ENCODE measurements at places on chromosomes 1 and 21.

GRCh38 chr1:176205332-176205914 lies 1.7 kb downstream of the COP1 start:
- DNase-seq: no peak

DNA sequence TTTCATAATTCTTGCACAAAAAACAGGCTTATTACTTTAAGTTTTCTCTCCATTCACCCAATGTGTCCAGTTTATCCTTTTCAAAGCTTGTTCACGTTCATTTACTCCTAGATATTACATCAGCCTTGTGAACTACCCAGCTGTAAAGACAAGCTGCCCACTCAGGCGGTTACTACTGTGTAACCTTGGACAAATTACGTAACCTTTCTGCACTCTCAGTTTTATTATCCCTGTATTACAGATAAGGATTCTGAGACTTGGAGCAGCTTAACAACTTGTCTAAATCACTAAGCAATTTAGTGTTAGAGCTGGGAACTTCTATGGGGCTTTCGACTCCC lies 20.5 kb upstream of the LPAR3 start:
- no peak for DNase-seq

GRCh38 chr1:79819140-79819539 lies 812.6 kb upstream of the ADGRL4 start:
- DNase-seq: no peak

GRCh38 chr1:1291023-1291528 lies 10.8 kb downstream of the SCNN1D start:
- no peak for DNase-seq

GRCh38 chr1:113533061-113533460 lies 142.7 kb downstream of the MAGI3 start:
- DNase-seq: no peak

DNA sequence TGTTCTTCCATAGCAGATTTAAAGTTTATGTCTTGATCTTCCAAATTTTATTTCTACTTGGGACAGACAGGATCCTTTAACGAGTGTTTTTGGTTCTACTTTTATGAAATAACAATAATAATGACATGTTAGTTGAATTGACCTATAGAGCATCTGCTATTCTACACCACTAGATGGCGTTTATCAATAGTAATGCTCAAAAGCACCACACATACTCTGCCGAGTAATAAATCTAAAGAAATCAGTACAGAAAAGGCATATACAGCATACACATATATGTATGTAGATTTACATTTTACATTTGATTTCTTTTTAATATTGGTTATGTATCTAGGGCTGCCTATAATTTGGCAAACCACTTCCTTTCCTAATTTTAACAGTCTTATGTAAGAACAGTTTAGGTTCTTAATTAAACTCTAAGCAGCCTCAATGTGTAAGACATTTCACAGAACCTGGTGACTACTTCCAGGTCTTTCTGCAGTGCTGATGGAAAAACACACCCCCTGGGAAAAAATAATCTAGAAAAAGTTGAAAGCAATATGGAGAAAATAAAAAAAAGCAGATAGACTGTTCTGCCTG lies 5.9 kb upstream of the SIPA1L2 start:
- DNase-seq: no peak

DNA sequence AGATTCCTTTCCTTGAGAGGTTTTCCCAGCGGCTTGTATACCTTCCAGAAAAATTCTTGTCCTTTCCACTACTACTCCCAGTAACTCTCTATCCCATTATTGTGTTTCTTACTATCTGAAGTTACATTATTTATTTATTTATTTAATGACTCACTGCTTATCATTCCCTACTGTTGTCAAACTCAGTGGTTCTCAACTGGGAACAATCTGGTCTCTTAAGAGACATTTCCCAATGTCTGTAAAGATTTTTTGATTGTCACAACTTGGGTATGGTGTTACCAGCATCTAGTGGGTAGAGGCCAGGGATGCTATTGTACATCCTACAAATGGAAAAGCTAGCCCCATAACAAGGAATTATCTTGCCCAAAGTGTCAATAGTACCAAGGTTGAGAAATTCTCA lies 771.5 kb upstream of the ADGRL2 start:
- no peak for DNase-seq

- no peak for DNase-seq
Measured at GRCh38 chr1:11447903-11448302, 31.1 kb upstream of the DISP3 start.

- DNase-seq: no peak
Measured at GRCh38 chr1:83571536-83571935, 427.4 kb downstream of the TTLL7 start.

- DNase-seq: no peak
Measured at GRCh38 chr1:151783796-151784195, 6.5 kb downstream of the TDRKH start.

DNA sequence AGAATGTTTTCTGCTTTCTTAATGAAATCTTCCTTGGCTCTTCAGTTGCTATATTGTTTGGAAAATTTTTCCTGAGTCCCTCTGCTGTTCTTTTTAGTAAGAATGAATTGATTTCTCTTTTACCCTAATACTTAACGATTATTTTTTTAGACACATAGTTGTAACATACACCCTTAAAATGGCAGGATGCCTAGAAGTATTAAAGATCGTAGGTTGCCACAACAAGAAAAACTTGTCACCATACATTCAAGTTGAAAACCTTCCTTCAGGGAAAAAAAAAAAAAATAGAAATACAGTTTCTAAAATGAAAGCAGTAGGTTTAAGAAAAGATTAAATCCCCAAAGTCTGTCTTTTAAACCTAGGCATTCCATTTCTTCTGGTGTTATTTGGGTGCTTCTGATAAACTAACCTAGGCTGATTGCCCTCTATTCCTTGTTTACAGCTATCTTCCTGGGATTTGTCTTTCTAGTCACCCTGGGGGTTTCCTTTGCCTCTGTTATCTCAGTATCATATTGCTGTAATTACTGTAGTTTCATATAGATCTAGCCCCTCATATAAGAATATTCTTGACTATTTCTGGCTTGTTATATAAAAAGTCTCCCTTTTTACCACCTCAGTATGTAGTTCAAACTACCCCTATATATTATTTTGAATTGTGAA lies 16.8 kb downstream of the SUCO start:
- no peak for DNase-seq

- no peak for DNase-seq
Measured at GRCh38 chr1:172360985-172361384, 59.5 kb upstream of the C1orf105 start.

DNA sequence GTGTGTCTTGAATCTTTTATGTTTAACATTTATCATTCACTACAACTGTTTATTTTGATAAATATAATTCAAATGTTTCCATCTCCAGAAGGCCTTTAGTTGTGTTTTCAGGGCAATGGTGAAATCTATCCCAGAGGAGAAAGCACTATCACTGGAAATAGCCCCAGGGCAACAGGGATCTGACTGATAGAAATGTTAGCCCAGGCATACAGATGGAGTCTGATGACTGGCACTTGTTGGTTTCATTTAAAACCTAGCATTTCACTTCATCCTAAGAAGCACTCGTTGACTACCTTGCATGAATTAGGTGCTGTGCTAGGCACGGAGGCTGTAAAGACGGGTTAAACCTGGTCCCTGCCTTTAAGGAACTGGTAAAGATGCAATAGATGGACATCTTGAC lies 103.1 kb downstream of the C1orf21 start:
- DNase-seq: no peak

- DNase-seq: no peak
Measured at GRCh38 chr1:150981805-150982712, at the start of gene ANXA9. Gene ANXA9 (plus strand): TSS chr1:150982292. CDS start chr1:150983106, 814 bp downstream.

DNA sequence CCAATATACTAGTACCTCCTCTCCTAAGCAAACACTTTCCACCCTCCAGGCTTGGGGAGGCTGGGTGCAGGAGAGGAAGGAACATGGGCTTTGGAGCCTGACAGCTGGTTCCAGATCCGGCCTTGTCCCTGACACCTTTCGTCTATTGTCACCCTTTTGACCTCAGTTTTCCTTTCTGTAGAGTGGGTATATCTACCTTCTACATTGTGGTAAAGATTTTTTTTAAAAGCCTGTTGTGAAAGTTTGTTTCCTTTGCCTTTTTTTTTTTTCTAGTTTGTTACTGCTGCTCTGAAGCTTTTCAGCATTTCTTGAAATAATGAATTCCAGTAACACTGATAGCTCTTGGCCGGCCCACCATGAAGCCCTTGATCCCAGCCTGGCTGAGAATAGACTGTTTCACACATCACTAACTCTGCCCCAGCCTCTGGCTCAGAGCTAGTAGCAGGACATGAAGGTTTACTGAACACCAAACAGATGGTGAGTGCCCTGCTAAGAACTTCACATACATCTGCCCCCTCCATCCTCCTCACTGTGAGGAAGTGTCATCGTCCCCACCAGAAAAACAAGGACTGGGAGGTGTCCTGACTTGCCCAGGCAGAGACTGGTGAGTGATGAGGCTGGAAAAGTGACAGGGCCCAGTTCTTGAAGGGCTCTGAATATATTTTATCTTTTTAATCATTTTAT lies 33.0 kb upstream of the ID3 start:
- no peak for DNase-seq

DNA sequence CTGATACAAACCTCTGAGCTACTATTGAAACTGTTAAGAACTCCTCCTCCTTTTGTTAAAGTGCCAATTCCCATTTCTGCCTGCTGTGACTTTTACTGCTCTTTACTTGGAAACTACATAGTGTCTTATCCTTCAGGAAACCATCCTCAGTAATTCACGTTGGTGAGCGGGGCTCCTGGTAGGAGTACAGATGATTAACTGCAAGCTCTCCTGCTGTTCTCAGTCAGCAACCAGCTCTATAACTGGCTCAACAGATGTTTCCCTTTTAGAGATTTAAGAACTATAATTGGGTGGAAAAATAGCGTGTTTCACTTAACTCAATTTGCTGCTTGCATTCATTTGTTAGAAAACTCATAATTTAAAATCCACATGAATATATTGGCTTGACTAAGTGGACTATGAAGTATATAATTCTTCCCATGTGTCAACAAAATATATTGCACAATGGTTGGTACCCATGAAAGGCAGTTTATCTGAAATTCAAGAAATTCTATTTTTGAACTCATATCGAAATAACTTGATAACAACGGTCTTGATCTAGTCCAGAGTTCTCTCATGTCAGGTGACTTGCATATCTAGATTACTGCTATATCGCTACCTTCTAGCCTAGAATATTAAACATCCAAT lies 574.0 kb downstream of the KCNT2 start:
- DNase-seq: no peak

GRCh38 chr1:35691080-35691479 lies 27.6 kb downstream of the C1orf216 start:
- no peak for DNase-seq

- DNase-seq: no peak
Measured at GRCh38 chr21:27250366-27250765, 283.5 kb upstream of the ADAMTS5 start.

- no peak for DNase-seq
Measured at GRCh38 chr1:180029524-180030135, 75.0 kb downstream of the CEP350 start.

DNA sequence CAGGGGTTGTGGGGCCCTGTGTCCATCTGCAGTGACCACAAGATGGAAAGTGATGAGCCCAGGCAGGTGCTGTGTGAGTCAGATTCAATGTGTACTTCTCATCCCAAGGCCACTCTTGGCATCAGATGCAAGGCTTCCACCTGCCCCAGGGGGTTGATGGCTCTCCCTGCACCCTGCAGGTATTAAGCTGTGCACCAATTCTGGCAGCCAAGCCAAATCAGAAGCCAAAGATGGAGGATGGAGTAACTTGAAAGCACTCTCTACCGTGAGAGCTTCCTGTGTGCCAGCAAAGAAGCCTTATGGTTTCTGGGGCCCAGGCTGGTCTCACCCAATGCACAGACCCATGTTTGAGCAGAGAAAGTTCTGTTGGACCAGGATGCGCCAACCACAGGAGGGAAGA lies 44.3 kb upstream of the TENT5C start:
- DNase-seq: no peak

DNA sequence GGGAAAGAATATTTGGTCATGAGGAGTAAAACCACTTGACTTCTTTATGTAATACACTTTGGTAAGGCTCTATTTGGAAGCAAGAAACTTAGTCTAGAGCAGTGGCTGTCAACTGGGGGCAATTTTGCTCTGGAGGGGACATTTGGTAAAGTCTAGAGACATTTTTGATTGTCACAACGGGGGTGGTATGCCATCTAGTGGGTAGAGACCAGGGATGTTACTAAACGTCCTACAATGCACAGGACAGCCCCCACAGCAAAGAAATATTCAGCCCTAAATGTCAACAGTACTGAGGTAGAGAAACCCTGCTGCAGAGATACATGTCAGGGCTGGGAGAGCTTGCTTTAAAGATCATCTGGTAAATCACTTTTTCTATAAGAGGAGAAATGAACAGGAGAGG lies 13.5 kb downstream of the FUCA1 start:
- no peak for DNase-seq

- DNase-seq: no peak
Measured at GRCh38 chr1:32180186-32181060, 948 bp downstream of the TXLNA start.

GRCh38 chr1:108852221-108852975 lies 4.5 kb downstream of the AKNAD1 start:
- DNase-seq: no peak

GRCh38 chr1:106523497-106523896 lies 533.0 kb upstream of the PRMT6 start:
- no peak for DNase-seq

GRCh38 chr1:98674075-98674781 lies 12.7 kb downstream of the SNX7 start:
- no peak for DNase-seq

DNA sequence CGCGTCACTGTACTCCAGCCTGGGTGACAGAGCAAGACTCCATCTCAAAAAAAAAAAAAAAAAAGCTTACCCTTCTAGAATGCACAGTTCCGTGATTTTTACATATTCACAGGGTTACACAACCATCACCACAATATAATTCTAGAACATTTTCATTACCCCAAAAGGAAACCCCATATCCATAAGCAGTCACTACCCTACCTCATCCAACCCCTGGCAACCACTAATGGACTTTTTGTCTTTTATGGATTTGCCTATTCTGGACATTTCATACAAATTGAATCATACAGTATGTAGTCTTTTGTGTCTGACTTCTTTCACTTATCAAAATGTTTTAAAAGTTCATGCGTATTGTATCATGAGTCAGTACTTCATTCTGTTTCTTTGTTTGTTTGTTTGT lies 22.8 kb downstream of the SYF2 start:
- no peak for DNase-seq

DNA sequence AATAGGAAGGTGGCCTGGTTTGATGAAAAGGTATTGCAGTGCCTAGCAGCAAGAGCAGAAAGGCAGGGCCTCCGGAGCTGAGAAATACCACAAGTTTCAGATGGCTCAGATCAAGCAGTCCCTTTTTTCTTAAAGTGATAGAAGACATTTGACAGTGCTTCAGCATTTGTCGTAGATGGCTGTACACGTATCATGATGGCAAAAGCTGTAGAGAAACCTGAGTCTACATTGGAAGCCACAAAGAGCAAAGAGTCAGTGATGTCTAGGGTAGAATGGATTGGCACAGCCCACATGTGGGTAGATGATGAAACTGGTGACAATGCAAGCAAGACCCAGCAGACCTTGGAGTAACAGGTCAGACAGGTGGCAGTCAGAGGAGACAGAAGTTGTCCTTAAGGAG lies 101.3 kb upstream of the ARTN start:
- no peak for DNase-seq

GRCh38 chr1:206001476-206001888 lies 1.7 kb downstream of the RAB7B start:
- no peak for DNase-seq

All from tibial nerve (tissue), 4 donors.